BJ (cell line): ENCODE measurements at places on chromosomes 5 and 9. TPM values are rescaled to one million over a fixed set of nuclear protein-coding genes. Genes with fewer than 3 reads are reported as not detected.

SCGB3A2 gene
- not detected in 2 replicates for polyA plus RNA-seq

OR13C2 gene
- polyA plus RNA-seq: not detected in 2 replicates

DNA sequence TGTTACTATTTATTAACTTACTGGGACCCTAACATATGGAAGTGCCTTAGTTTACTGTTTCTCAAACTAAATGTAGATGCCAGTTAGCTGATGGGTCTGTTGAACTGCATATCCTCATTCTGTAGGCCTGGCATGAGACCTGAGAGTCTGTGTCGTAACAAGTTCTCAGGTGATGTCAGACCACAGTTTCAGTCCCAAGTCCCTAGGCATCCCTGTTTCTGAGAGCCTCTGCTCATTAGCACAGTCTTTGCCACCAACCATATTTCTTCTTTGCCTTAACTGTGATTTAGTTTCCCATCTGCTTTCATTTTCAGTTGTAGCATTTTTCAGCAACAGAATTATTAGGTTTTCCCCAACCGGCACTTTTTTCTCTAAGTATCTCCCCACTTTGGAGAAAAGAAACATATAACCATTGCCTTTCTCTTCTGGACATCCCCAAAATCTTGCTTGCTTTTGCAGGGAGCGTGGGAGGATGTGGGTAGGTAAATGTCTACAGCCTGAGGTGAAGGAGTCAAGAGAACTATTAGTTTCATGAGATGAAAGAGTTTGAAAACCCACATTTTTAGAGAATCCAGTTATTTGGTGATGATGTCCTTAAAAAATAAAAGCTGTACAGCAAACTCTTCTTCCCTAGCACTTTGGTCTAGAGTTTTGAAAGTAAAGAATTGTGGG lies 74.6 kb downstream of the NUDT12 start:
- no peak for DNase-seq

DNA sequence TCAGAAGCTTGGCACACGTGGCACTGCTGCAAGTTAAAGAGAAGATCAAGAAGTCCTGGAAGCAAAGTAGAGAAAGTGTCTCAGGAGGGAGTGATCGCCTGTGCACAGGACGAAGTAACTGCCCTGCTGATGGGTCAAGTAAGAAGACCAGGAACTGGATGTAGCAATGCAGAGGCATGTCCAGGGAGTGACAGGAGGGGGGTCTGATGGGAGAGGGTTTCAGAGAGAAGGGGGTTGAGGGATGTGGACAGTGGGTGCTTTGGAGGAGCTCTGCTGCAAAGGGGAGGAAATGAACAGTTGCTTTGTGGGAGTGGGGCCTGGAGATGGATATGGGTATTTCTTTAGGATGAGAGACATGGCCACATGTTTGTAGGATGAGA lies 60.2 kb upstream of the PHYKPL start:
- no peak for DNase-seq

- no peak for DNase-seq
Measured at GRCh38 chr5:175489693-175490443, 11.5 kb downstream of the SFXN1 start.

DBH gene
- not detected in 2 replicates for polyA plus RNA-seq

GRCh38 chr5:344668-345067 lies 23.2 kb downstream of the AHRR start:
- DNase-seq: no peak

- DNase-seq: no peak
Measured at GRCh38 chr5:164360589-164360988, 855.2 kb downstream of the MAT2B start.

- DNase-seq: peak; percentile 58
Measured at GRCh38 chr5:15021266-15022046, 149.9 kb upstream of the ANKH start.

DNA sequence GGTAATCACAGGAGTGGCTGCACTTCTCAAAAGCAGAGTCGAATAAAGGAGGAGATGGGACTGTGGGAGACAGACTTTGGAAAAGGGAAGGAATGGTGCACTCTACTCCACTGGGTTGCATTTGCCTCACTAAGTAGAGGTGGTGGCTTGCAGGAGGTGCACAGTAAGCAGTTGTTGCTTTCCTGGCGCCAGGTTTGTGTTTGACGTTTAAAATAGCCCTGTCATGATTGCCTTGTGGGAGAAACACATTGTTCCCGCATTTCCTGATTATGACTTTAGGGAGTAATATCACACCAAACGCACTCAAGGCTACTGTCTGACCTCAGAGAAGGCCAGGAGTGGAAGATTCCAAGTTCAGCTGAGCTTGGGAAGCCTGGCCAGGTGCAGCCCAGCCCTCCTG lies 36.7 kb downstream of the DMRT1 start:
- no peak for DNase-seq

DNA sequence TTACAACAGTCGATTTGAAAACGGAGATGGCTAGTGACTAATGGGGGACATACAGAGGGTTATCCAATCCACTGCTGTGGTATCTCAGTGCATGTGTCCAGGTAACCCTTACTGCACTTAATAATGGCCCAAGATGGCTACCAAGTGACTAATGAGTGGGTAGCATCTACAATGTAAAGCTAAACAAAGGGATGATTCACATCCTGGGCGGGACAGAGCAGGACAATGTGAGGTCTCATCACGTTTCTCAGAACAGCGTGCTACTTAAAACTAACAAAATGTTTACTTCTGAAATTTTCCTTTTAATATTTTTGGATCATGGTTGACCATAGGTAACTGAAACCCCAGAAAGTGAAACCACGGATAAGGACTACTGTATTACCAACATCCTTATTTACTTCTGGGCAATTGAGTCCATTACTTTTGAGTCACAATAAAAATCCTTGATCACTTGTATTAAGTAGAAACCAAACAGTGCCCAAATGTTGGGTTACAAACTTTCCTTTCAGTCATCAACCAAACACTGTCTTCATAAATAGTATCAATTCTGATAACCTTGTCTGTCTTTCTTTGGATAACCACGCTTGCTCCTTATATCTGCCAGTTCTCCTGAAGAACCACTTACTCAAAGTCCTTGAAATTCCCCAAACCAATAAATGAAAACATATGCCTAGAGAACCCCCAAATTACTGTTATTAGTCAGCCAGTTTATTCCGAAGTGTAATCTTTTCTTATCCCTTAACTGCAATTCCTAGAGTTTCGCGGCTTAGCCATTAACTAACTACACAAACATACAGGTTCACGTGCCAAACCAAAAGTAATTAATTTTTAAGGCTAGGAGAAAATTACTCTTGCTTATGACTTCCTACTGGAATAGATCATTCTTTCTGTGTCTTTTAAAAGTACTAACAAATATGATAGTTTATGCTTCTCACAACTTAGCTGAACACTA lies 59.7 kb downstream of the ELL2 start:
- peak; percentile 10 for DNase-seq

DNA sequence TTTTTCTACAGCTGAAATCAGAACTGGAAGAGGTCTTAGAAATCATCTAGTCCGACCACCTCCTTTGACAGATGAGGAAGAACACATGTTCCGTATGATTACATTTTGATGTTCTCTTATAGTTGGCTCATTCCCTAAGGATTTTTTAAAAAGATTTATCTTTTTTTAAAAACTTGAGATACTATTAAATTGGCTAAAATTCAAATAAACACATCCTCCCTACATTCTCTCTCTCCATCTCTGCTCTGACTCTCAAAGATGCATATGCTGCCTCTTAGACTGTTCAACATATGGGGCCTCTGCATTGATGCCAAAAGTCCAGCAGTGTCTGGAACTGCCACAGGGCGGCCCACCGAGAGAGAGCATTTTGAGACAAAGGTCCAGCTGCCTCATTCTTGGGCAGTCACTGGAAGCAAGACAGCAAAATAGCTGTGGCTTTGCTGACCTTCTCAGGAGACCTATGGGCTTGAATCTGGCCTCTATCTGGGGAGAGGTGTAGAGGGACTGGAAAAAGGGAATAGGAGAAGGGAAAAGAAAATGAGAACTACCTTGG lies 12.8 kb upstream of the TSSK1B start:
- DNase-seq: no peak

DNA sequence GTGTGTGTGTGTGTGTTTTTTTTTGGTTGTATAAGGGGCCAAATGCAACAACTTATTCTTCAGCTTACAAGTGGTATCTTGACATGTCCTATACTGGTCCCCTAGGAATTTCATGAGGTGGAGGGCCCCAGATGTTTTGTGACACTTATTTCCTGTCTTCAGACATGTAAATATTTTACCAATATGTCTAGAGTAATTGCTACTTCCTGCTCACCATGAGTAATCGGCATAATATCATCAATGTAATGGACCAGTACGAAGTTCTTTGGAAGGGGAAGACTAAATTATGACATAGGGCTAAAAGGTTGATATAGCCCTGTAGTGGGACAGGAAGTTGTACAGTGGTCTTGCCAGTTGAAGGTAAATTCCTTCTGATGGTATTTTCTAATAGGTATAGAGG lies 3.7 kb upstream of the OTULIN start:
- no peak for DNase-seq

ADAMTS19 gene
- polyA plus RNA-seq: 0.17 and 0.34 TPM in 2 replicates

DNA sequence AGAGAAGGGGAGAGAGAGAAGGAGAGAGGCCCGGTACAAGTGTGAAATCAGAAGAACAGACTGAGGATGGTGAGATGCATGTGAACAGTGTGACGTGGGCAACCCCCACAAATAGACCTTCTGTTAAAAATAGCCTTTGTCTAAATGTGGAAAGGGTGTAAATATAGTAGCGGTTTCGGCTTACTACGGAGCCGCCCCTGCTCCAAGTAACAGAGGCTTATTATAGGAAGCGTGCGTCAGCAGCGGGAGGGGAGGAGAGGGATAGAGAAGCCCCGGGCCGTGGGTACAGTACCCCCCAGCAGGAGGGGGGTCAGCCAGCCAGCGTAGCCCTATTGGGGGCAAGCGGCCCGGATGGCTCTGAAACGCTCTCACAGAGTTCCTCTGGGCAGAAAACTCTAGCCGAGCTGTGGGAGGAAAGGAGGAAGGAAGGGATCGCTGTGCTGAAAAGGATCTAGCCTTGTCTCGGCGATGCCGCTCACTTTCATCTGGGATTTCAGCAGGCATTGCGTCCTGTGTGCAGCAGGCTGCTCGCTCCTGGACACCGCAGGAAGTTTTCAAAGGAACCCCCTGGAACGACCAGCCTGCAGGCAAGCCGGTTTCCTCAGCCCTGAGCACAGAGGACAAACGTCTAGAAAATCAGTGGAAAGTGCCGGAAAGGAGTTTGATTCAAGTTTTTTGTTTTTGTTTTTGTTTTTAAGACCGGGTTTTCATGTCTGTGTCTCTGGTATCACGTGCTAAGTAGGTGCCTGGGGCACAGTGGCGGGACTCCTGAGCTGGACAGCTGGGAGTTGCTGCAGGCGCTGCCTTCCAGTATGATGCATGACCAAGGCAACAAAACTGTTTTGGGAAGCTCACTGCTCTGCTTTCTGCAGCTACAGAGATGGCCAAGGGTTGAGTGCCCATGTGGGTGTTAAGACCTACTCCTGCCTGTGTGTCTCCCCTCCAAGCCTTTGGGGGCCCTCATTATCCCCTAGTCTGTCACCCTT lies 146.6 kb downstream of the SEC61B start:
- peak; percentile 55 for DNase-seq

ZNF883 gene
- 0.53 and 1.3 TPM in 2 replicates for polyA plus RNA-seq

DNA sequence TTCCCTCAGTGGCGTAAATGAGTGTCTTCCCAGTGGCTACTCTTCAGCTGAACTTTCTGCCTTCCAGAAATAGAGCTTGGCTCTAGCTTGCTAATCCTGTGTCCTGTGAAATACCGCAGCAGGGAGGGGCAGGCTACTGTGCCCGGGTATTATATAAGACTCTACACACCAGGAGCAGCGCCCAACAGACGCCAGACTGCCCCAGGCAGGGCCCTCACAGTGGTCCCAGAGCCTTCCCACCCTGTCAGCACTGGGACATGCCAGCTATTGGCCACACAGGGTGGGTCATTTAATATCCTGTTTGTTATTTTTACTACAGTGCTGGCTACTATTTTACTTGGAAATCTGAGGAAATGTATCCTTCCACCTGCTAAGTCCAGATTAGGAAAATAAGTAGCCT lies 121.0 kb downstream of the FEM1C start:
- no peak for DNase-seq

RIGI gene
- 2.4 and 5.1 TPM in 2 replicates for polyA plus RNA-seq

GRCh38 chr5:1177826-1178528 lies 23.4 kb upstream of the SLC6A19 start:
- DNase-seq: no peak

ENG gene
- 23.3 and 44.6 TPM in 2 replicates for polyA plus RNA-seq

GRCh38 chr9:22452415-22453010 lies 5.9 kb downstream of the DMRTA1 start:
- DNase-seq: no peak

DNA sequence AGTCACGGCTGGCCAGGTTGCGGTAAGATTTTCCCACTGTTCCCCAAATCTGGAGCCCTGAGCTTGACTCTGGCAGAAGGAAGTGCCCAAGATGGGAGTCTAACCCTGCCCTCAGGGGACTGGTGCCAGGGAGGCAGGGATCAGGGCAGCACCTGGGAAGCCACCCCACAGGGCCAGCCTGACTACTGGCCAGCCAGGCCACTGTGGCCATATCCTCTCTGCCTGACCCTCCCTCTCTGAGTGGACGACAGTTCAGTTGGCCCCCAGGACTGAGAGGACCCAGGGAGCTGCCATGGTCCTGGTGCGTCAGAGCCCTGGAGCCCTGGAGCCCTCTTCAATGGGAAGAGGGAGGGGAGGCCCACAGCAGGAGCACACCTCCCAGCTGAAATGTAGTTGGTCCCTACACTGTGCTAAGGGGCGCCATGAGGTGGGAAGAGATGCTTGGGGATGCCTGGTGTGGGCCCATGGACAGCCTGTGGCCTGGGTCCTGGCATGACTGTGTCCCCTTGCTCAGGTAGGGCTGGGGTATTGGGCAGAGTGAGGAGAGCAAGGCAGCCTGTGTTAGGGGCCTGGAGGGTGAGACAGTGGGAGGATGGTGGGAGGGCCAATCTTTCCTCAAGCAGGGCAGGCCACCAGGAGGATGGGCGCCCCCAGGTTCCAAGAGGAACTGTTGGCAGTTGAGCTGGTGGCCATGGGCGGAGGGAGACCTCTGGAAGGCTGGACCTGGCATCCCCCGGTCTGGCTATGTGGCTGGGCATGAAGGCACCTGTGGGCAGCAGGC lies 81.1 kb downstream of the PHF2 start:
- DNase-seq: no peak

GRCh38 chr9:89497257-89497963 lies 503 bp downstream of the SEMA4D start:
- no peak for DNase-seq

DNA sequence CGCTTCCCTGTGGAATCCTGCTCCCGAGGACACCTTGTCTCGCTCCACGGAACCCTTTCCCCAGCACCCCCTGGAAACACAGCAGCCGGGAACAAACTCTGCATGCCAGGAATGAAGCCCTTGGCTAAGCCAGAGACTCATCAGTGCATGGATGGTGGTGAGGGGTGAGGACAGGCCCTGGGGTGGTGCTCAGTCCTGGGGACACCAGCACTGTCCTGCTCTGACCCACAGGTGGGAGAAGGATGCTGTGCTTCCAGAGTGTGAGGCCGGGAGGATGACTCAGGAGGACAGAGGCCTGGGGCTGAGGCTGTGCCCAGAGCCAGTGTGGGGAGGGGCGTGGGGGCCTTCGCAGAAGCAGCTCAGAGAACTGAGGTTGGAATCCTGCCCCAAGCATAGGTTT lies 11.2 kb upstream of the EGR1 start:
- DNase-seq: no peak

WNK2 gene
- polyA plus RNA-seq: not detected in 2 replicates

GFI1B gene
- 0.16 TPM in 1 of 2 replicates, not detected in the other for polyA plus RNA-seq
